H7 (cell line): ENCODE measurements at places on chromosomes 12 and 14. TPM values are rescaled to one million over a fixed set of nuclear protein-coding genes. Genes with fewer than 3 reads are reported as not detected.

PRKAG1 gene
- total RNA-seq = 44.2 and 51.1 TPM in 2 replicates

- DNase-seq = no peak
Observed at GRCh38 chr12:23222801-23223200, 597.8 kb downstream of the ETNK1 start.

DNA sequence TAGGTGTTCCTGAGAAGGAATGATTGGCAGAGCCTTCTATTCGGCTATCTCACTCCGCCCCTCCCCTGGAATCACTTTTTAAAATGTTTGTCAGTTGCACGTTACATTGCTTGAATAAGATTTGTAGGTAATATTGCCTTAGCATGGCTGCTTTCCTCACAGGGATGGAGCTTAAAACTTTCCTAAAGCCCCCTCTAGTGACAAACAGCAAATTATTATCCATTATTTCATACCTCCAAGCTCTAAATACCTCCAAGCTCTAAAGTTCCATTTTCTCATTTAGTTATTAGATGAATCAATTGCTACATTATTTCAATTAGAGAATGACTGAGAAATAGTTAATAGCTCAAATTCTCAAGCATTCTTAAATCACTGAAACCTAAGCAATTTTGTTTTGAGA is 5.1 kb upstream of the SPATA7 start:
- DNase-seq = no peak

DNA sequence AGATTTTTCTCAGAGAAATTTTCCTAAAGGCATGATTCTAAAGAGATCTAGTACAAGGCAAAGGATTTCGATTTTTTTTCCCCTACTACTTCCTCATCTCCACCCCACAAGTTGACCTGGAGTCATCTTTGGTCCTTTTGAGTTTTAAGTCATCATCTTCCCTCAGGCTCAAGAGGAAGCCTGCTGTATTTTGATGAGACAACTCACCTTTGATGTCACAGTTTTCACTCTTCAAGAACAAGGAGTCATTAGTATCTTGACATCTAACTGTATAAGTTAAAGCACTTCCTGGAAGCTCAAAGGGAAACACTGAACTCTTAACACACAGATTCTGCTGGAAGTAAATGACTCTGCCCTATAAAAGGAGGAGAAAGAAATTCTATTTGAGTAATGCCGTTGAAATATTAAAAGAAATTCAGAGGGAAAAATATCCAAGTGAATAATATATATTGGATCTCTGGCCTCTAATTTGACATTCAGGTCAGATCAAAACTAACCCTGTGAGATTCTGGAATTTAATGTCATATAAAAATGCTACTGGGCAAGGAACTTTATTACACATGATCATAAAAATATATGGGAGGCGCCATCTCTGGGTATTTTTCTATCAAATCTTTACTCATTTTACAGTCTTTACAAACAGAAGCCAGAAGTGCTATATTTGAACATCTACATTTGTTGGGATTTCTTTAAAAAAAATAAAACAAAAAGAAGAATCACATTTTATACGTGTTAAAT is 435.0 kb downstream of the NRXN3 start:
- DNase-seq = no peak

DNA sequence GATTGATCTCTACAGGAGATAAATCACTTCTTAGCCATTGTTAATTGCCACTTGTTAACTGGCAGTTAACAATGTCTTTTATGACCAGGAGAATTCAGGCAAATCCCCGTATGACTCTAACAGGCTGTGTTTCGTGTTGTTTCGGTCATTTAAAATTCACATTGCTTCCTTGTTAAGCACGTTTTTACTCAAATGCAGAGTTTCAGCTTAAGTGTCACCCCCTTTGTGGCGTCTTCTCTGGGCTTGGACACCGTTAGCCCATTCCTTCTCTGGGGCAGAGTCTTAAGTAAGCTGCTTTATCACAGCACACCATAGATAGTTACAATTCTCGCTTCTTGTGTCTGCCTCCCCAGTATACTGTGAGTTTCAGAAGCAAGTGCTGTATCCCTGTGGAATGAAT is 205.4 kb downstream of the EPS8 start:
- DNase-seq = no peak
